ENCODE measurements at places on chromosomes 3 and 15.

DNA sequence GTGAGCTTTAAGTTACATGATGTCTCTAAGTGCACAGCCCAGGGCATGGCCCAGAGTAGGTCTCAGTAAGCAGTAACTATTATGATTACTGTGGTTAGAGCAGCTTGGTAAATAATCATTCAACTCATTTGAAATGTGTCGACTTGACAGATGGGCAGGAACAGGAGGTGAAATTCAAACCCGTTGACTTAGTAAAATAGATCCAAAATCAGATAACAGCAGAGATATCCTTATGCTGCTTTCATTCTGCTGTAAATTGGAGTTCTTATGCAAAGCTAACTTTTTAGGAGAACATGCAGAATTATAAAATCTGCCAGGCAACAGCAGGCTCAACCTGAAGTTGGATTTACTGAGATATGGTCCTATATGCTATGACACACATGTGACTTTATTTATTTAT, 118.7 kb upstream of the KLHL25 start:
- no peak for DNase-seq

DNA sequence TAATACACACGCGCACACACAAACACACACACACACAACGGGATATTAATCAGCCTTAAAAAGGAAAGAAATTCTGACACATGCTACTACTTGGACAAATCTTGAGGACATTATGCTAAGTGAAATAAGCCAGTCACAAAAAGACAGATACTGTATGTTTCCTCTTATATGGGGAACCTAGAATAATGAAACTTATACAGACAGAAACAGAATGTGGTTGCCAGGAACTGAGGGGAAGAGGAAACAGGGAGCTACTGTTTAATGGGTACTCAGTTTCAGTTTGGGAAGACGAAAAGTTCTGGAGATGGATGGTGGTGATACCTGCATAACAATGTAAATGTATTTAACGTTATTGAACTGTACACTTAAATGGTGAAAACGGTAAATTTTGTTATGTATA, 20.2 kb downstream of the ICE2 start:
- DNase-seq = no peak

DNA sequence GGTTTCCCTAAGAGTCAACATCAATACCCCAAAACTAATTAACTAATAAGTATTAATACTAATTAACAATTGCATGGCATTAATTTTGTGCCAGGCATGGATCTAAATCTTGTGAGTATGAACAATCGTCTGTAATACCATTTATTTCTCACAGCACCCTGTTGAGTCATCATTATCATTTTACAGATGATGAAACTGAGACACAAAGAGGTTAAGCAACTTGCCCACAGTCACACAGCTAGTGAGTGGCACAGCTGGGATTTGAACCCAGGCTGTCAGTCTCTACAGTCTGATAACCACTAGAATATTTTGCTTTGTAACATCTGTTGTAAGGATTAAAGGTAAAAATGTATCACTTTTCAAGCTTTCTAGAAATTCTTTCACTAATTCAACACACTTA, 423.4 kb upstream of the WNT5A start:
- DNase-seq = no peak

DNA sequence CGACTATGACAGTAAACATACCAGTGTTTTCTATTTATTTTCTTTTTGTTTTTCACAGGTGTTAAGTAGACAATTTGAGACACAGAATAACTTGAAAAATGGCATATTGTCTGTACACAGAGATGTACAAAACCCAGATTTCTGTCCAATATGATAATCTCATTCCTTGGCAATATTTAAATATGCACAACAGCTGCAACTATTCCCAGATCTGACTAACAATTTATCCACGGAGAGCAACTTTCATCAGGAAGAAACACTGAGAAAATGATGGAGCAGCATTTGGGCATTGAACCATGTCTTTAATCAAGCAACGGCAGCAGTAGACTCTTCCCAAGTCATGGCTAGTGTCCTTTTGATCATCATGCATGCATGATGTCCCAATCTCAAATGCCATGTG, 452.6 kb downstream of the ZPLD1 start:
- DNase-seq = no peak

DNA sequence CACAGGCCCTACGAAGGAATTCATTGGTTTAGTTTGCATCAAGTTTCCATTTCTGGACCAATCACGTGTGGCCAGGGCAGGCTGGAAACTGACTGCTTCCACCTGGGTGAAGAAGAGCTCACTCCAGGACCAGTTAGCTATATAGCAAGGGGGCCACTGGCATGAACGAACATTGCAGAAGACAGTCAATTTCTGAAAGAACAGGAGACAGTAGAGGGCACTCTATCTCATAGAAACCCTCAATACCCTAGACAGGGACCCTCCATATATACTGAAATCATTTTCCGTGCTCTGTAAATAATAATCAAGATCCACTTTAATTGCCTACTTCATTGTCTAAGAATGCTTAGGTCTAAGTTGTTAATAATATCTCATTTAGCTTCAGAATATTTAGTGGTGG, 215.6 kb downstream of the CADPS start:
- DNase-seq = no peak

- no peak for DNase-seq
Measured at GRCh38 chr15:35038626-35039451, 46.3 kb downstream of the NANOGP8 start.

- peak; percentile 62 for DNase-seq
Measured at GRCh38 chr3:111539351-111540331, 2.4 kb upstream of the CD96 start.

DNA sequence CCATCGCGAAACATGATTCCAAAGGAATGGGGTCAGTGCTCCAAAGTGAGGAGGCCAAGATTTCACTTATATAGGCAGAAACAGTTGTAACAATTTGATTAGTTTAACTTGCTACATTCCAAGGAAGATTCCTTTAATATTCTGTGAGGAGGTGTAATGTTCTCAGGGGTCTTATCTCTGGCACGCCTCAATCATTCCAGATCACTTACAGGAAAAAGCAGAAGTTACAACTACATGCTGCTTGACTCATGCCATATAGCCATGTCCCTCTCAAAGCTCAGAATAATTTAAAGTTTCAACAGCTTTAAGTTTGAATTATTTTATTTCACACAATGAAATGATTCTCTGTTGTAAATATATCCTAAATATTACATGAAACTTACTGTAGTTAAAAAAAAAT, 3.5 kb upstream of the FYTTD1 start:
- no peak for DNase-seq

- no peak for DNase-seq
Measured at GRCh38 chr3:31671451-31671850, 138.7 kb downstream of the STT3B start.

DNA sequence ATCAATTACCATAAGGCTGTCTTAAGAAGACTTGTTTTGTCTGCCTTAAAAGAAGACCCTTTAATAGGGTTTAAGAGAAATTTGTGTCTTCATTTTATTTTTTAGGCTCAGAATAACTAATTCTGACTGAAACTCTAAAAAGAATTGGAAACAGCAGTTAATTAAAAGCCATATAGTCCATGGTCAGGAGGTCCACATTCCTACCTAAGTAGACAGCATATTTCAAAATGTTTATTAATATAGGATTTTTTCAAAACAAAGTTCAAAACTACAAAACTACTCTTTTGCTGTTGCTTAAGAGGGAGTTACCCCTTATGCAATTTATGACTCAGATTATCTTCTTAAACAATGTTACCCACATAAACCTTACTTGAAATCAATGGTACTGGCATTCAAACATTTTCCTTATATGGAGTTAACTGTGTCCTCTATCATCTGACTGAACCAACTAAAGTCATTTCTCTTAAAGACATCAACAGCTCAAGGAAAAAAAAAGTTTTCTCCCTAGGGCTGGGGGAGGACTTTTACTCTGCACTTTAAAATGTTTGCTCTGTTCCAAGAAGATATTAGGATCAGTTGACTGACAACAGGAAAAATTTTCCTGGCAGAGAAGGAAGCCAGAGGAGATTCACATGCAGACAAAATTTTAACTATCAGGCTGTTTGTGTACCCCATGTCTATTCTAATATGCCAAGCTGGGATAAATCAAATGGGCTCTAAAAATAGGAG, 56.8 kb upstream of the NANOGP8 start:
- DNase-seq = no peak

GRCh38 chr15:91559066-91559465, 294.4 kb upstream of the SLCO3A1 start:
- DNase-seq = no peak

DNA sequence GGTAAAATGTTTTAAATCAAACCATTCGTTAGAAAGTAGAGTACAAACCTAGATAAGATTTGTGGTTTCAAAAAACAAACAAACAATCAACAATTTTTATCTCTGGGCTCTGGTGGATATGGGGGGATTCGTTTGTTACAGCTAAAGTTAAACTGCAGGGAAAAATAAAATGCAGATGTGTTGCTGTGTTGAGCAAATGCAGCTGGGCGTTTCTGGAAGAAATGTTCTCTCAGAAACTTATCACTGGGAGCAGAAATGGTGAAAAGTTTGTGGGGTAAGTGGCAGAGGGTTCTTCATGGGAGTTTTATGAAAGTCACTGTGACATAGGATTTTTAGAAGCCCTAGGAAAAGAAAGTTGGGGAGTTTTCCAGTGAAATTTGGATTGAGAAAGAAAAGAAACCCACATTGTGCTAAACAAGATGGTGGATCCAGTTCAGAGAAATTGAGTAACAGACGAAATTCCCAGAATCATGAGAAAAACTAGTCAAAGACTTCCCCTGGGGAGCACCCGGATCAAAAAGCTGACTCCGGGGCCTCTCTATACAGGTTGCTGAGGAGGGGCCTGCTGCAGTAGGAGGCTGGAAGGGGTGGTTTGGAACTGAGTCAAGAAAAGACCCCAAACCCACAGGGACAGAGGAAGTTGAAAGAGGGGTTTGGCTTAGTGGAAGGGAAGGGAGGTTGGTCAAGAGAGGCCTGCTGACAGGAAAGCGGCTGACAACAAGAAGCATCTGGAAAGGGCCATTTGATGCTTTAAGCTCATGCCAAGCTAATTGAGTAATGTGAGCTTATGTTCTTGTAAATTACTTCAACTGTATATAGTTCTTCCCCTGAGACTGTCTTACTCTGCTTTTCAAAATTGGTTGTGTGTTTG, 108.7 kb downstream of the RARB start:
- DNase-seq = no peak

DNA sequence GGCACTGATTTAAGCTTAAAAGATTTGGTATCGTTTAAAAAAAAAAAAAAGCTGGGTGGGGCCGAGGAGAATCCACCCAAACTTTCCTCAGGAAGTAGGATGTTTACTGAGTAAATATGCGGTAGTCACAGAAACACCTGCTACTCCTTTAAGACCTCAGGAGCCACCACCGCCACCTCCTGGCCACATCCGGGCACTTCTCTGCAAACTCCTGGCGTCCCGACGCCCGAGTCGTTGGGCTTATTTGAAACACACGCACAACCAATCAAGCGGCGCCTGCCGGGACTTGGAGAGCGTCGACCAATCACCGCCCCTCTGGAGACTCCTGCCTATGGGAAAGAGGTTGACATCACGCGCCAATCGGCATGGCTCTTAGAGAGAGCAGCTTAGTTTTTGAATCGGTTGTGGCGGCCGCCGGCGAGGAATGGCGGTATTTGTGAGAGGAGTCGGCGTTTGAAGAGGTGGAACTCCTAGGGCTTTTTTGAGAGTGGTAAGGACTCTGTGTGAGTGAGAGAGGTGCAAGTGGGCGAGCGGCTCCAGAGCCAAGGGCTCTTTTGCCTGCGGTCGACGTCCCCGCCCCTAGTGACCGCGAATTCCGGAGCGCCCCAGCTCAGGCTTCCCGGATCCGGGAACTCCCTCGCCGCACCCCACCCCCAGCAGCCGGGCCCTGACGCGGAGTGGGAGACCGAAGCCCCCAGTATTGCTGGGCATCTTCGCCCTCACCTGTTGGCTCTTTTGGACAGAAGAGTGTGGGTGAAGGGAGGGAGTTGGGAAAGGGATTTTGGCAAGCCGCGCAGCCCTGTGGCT, at the start of gene ECT2:
ECT2 (plus strand) TSS at position 359 of the 807 bp plus-strand sequence. CDS start 3,805 bp downstream, outside the sequence.
- DNase-seq = peak; percentile 99

- no peak for DNase-seq
Measured at GRCh38 chr3:52004163-52004787, 8.6 kb upstream of the RPL29 start.

GRCh38 chr3:142285083-142285517, 59.7 kb upstream of the GK5 start:
- no peak for DNase-seq

DNA sequence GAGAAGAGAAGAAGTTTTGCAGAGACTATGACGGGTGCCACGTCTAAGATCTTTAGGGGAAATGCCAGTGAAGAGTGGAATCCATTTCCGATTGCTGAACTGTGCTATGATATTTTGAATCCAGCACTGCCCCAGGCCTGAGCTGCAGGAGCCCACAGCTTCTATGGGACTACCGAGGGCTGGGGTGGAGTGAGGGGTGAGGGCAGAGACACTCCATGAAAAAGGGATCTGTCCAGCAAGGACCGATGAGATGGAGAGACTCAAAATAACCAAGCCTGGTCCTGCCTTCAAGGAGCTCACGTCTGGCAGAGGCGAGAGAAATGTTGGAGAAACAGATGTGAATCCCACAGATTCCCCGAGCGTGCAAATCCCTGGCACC, 79.8 kb upstream of the MEF2A start:
- no peak for DNase-seq

- DNase-seq = no peak
Measured at GRCh38 chr3:37054370-37054769, 61.1 kb downstream of the MLH1 start.

- no peak for DNase-seq
Measured at GRCh38 chr3:180253283-180253682, 216.5 kb upstream of the PEX5L start.

GRCh38 chr3:171470714-171471227, 10.6 kb upstream of the TNIK start:
- no peak for DNase-seq

DNA sequence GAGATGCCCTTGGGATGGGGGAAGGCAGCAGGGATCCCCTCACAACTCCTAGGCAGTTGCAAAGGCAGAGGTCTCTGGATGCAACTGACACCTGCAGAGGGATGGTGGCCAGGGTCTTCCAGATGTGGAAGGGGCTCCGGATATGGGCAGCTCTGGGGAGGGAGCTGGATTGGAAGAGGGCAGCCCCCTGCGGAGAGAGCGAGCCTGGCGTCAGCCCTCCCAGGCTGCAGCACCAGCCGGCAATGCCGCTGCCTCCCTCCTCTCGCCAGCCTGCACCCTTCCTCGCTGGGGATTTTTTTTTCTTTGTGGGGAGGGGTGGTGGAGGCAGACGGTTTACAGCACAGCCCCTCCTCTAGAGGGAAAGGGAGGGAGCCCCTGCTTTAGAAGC, 1.6 kb downstream of the INSYN1 start:
- no peak for DNase-seq

DNA sequence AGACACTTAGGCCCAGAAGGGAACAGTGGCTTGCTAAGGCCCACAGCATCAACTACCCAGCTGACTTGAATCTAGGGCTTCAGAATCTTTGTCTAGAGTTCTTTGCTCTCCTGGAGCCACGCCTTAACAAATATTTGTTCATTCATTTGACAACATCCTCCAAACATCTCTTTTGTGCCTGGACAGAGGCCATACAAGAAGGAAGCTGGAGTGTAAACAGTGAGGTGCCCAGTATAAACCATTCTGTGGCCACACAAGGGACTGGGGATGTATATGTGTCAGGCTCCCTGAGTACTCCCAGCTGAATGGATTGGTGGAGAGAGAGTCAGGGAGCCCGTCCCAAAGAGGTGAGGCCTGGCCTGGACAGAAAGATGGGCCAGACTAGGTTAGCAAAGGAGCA, 3.4 kb downstream of the CIB2 start:
- DNase-seq = no peak
